ENCODE measurements at places on chromosomes 6 and 20.

DNA sequence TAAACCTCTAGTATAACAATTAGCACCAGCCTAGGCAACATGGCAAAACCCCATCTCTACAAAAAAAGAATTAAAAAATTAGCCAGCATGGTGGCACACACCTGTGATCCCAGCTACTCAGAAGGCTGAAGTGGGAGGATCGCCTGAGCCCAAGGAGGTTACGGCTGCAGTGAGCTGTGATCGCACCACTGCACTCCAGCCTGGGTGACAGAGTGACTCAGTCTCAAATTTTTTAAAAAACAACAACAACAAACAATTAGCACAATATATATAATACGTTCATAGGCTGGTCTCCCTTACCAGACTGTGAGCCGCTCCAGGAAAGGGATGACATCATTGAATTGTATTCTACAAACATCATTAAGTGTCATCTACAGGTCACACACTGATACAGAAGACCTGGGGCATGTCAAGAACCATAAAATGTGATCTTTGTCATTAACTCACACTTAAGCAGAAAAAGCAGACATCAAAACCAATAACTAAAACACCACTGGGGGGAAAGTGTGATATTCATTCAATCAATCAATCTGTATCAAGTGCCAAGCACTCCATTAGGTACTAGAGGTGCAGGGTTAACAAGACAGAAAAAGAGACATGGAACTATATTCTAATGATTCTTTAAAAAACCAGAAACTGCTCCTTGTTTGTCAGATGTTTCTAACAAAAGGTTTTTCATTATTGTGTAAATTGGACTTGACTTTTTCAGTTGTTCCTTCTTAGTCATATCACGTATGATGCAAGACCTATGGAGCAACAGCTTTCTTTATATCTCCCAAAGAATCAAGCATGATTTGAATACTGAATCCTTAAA, 17.8 kb downstream of the MAP3K5 start:
- DNase-seq = no peak

GRCh38 chr6:54053881-54054391, 57.3 kb upstream of the MLIP start:
- no peak for DNase-seq

- DNase-seq = no peak
Observed at GRCh38 chr20:3082306-3082951, 2.1 kb downstream of the AVP start.

- no peak for DNase-seq
Observed at GRCh38 chr20:57650266-57650665, 30.0 kb upstream of the ZBP1 start.

- DNase-seq = no peak
Observed at GRCh38 chr6:123804787-123805540, 1.3 kb downstream of the NKAIN2 start.

- DNase-seq = no peak
Observed at GRCh38 chr6:168052291-168052891, 26.6 kb downstream of the FRMD1 start.

GRCh38 chr20:535958-536357, 7.6 kb downstream of the CSNK2A1 start:
- DNase-seq = no peak

DNA sequence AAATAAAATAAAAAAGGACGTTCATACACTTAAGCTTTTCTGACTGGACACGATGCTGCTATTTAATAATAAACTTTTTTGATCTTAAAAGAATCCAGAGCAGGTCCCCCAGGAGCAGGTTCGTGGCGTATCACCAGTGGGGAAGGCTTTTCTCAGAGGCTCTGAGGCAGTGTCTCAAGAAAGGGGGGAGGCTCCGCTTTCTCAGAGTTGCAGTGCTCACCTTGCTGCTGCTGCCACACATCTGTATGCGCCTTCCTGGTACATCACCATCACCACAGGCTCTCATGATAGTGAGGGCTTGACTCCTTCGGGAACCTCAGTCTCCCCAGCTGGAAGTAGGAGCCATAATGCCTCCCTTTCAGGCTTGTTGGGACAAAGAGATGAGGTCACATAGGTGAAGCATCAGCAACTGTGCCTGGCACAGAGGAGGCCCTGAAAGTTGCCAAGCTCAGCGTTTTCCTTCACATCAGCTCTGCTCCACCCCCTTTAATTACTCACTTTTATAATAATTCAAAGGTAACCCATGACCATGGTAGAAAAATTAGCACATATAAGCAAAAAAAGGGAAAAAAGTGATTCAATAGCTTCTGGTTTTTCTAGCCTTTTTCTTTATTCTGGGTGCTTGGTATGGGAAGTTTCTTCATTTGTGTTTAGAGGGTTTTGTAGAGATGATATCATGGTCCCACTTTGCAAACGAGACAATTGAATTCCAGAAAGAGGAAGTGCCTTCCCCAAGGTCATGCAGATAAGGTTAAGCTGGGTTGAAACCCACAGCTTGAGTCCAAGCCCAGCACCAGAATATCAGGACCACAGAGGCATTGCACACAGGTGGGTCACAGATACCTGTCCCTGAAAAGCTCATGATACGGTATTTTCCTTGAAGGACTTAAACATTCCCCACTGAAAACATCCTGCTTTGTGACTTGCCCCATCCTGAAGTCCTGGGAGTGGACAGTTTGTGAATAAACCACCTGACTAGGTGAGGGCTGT, 24.5 kb downstream of the SRSF3 start:
- DNase-seq = no peak

DNA sequence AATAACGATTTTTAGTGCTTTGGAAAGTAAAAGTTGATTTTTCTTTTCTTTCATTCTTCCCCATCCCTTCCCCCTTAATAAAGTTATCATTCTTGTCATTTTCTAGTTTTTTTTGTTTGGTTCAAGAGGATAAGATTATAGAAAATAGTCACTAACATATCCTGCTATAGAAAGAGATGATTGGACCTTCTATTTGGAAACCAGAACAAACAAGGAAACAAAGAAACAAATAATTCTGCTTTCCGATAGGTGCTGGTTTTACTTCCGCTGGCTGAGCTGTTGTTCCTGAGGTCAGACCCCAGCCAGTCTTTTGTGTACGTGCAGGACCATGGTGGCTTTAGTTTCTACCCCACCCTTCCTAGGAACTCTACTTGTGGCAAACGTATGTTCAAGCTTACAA, at the start of gene CDH26:
Gene CDH26, plus strand, starts transcription at position 301 of the 400 bp plus-strand sequence. CDS start 304 bp downstream, outside the sequence.
- no peak for DNase-seq

- no peak for DNase-seq
Observed at GRCh38 chr6:97401533-97401932, 118.5 kb upstream of the MMS22L start.

- DNase-seq = no peak
Observed at GRCh38 chr6:130178692-130179091, 44.1 kb downstream of the SAMD3 start.

GRCh38 chr6:21935561-21936028, 342.0 kb downstream of the SOX4 start:
- DNase-seq = no peak

DNA sequence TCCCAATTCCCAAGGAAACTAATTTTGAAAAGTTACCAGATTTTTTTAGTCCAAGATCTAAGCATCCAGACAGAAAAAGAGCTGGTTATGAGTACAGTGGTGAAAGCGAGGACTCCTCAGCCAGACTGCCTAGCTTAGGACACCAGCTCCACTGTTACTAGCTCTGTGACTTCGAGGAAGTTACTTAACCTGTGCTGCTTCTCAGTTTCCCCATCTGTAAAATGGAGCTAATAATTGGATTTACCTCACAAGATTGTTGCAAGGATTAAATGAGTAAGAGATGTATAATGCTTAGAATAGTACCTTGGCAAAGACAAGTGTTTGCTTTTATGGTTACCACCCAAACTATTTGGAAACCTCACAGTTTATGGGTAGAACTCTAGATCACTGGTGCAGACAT, 1.1 kb downstream of the NT5DC1 start:
- no peak for DNase-seq

- no peak for DNase-seq
Observed at GRCh38 chr6:51514748-51515402, 572.5 kb downstream of the PKHD1 start.
